Germinal center (tissue), 1 donor: ENCODE measurements at places on chromosomes 2 and 18.

DNA sequence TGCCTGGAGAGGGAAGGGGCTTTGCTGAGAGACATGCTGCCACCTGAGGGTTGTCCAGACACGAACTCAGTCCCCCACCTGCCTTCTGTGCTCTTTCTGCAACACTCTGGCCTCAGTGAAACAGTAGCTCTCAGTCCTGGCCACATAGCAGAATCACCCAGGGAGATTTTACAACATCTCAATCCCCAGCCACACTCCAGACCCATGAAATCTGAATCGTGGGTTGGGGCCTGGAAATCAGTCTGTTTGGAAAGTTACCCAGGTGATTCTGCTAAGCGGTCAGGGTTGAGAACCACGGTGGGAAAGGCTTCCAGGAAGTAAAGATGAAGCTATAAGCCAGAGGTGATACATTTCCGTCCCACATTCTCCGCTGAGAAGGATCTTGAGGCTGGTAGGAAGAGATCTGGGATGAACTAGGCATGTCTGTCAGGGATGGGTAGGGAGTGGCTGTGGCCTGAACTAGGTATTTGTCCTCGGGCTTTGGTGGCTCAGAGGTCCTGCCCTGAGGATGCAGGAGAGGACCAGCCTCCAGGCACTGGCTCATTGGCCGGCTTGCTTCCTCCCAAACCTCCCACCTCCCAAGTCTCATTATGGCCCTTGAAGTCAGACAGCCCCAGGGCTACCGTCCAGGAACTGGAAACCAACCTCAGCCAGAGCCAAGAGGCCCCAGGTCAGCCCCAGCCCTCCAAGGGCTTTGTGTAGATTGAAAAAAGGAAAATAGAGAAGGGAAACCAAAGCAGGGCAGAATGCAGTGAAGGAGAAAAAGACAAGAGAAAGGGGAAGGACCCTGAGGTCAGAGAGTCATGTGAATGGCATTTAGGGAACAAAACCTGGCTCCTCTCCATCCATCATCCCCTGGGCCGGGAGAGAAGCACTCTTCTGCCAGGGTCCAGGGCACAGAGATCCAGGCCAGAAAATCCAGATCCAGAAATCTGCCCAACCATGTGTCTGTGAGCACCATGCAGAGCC is 119.6 kb downstream of the ZFP36L2 start:
- DNase-seq: peak; percentile 66

DNA sequence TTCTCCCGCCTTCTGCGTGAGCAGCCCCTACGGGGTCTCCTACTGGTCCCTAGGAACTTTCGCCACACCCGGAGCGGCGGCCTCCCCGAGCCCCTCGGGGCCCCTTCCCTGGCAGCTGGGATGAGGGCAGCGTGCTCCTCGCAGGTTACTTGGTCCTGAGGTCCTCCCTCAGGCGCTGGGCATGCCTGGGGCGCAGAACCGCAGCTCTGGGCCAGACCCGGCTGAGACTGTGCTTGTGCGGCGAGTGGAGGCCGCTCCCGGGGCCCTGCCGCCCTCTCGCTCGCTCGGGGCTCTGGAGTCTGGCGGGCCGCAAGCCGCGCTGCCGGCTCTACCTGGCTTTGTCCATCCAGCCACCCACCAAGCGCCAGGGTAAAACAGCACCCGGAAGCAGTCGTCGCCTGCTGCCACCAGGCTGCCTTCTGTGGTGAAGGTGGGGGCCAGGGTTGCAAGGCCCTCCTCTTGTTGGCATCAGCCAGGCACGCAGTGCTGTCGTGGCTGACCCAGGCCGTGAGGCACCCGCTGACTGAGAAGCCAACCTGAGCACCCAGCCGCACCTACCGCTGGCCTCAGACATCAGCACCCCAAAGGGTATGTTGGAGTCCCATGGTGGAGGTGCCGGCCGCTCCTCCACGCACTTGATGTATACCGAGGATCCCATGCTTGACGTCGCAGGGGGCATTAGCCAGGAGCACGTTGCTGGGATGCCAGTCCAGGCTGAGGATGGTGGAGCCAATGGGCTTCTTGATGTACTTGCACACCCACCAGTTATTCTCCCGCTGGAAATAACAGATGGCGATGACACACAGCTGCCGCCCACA is 46.1 kb upstream of the PTH2R start:
- DNase-seq: no peak

- no peak for DNase-seq
Observed at GRCh38 chr2:44932079-44932478, 9.4 kb upstream of the SIX3 start.

DNA sequence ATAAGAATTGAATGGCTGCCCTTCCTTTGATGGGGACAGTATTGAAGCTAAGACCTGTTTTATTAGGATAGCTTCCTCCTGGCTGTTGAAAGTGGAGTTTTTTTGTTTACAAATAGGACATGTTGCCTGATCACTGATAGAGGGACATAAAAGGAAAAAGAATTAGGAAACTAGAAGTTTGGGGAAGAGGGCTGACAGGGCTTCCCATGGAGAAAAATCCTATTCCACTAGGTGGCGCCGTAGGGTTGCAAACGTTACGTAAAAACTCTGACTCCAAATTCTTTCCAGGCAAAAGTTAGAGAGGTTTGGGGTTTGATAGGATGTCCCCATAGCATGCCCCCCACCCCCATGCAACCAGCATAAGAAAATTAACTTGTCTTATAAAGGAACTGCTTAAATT is 11.1 kb upstream of the RBFA start:
- DNase-seq: no peak

- peak; percentile 75 for DNase-seq
Observed at GRCh38 chr2:190649035-190649797, at the start of gene NAB1. Gene NAB1, plus strand, starts transcription at chr2:190649083. Its CDS starts 10,094 bp downstream, at chr2:190659177.

GRCh38 chr18:63109802-63110201 is 209.8 kb downstream of the BCL2 start:
- DNase-seq: no peak
